ENCODE measurements at places on chromosomes 7 and 10.

- DNase-seq, result no peak
Measured at GRCh38 chr7:65397730-65398142, 24.1 kb downstream of the ZNF92 start.

DNA sequence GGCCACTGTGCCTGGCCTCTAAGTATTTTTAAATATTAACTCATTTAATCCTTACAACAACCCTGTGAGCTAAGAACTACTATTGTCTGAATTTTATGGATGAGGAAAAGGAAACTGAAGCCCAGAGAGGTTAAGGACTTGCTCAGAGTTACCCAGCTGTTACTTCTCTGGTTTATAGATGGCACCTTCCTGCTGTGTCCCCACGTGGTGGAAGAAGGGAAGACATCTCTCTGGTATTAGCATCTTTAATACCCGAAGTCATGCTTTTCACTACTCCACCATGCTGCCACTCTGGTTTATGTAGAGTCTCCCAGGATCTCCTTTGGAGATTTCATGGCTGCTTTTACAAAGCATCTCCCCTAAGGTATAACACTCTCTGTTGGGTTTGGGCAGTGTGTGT, 105.5 kb upstream of the MKLN1 start:
- peak; percentile 6 for DNase-seq

- DNase-seq, result no peak
Measured at GRCh38 chr10:74556072-74556705, 270.2 kb upstream of the KAT6B start.

GRCh38 chr7:36440880-36441279, 51.2 kb downstream of the ANLN start:
- DNase-seq, result peak; percentile 18

- DNase-seq, result no peak
Measured at GRCh38 chr7:81684514-81685269, 85.2 kb downstream of the HGF start.

DNA sequence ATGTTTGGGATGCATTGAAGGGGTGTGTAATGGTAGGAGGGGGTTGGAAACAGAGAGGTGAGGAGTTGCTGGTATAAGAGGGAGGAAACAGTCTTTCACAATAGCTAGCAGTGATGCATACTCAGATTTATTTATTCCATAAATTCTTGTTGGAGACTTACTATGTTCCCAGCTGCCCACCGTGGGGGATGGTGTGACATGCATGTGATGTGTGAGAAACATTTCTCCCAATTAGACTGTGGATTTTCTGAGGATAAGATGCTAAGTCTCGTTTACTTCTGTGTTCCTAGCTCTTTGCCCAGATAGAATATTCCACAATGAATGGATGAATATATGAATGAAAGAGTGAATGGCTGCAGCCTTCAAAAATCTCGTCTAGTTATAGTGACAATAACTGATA, 23.0 kb upstream of the NEUROD6 start:
- no peak for DNase-seq

GRCh38 chr10:71635251-71635866, 84.2 kb downstream of the C10orf105 start:
- DNase-seq, result no peak

DNA sequence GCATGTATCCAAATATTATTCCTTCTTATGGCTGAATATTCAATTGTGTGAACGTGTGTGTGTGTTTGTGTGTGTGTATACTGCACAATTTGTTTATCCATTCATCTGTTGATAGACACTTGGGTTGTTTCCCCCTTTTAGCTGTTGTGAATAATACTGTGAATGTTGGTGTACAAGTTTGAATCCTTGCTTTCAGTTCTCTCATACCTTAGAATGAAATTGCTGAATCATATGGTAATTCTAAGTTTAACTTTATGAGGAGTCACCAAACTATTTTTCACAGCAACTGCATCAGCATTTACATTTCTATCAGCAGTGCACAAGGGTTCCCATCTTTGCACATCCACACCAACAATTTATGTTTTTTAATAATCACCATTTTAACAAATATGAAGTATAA, 86.9 kb upstream of the GATAD1 start:
- no peak for DNase-seq

Data from CD4-positive, alpha-beta T cell treated with Interleukin-10 for 1 hour (primary cell).